IPS DF 19.7 (cell line): ENCODE measurements at places on chromosomes 1 and 21.
A peak's percentile ranks its signal among the peaks of the same experiment; 100 is the strongest.

DNA sequence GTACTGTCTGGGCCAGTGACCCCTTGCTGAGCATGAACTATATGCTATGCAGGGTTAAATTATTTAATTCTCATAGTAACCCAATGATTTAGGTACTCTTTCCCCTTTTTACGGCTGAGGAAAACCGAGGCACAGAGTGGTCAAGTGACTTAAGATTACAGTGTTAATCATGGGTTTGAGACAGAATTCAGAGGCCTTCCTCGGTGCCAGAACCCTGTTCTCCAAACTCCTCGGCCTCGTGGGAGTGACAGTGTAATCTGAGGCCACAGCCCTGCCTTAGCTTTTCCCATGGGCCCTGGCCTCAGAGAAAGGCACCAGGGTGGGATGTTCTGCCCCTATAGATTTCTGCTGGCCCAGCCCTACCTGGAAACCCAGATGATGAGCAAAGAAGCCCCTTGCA, 86.4 kb upstream of the ZNF648 start:
- no peak for DNase-seq

- DNase-seq: no peak
Measured at GRCh38 chr1:117045644-117046043, 14.5 kb upstream of the TTF2 start.

DNA sequence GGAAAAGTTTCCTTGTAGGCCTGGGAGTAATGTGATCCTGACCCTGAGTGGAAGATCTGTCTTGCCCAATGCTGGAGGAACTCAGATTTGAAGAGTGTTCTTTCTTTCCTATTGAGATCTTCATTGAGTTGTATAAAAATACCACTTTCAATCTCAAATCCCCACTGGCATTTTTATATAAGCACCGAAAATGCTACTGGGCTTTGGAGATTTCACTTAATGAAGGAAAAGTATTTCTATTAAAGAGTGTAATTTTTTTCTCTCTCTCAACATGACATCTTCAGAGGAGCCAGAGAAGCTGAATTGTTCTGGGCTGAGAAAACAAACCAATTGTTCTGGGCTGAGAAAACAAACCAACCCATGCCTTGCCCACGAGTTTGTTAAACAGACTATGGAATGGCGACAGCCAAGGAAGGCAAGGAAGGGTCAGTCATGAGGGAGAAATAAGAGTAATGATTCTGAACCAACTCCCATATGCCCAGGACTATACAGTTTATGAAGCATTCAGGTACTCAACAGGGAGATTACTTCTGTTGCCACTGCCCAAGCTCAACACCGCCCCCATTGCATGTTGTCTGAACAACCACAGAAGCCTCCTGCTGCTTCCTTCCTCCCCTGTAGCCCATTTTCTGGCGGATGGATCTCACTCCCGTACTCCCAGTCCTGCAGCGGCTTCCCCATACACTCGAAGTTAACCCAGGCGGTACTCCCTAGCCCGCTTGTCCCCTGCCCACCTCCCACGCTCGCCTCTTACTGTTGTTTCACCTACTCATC, 103.2 kb downstream of the BEND5 start:
- DNase-seq: peak; percentile 54

DNA sequence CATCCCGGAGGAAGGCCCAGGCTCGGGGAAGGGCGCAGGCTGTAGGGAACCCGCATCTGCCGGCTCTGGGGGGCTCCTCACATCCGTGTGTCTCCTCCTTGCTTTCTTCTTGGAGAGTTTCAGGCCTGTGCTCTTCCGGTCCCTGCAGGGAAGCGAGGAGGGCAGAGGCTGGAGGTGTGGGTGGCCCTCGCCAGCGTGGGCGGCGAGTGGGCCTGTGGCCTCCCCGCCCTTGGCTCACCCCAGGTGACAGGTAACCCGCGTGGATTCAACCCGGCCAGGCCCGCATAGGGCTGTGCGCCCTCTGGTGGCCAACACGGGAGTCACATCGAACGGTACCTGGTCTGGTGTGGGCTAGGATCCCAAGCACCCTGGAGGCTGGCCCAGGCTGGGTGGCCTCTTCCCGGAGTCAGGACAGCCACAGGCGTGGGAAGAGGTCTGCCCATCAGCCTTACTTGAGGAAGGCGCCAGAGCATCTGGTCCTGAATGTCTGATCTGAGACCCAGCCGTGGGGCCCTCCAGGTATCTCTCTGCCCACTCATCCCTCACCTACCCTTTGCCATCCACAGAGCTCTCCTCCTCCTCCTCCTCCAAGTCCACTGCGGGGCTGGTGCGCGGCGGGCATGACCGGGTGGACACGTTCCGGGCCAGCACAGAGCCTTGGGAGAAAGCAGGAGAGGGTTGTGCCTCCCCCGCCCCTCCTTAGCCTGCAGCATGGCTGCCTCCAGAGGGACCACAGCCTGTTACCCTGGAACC, 9.6 kb upstream of the TNFRSF25 start:
- DNase-seq: no peak

DNA sequence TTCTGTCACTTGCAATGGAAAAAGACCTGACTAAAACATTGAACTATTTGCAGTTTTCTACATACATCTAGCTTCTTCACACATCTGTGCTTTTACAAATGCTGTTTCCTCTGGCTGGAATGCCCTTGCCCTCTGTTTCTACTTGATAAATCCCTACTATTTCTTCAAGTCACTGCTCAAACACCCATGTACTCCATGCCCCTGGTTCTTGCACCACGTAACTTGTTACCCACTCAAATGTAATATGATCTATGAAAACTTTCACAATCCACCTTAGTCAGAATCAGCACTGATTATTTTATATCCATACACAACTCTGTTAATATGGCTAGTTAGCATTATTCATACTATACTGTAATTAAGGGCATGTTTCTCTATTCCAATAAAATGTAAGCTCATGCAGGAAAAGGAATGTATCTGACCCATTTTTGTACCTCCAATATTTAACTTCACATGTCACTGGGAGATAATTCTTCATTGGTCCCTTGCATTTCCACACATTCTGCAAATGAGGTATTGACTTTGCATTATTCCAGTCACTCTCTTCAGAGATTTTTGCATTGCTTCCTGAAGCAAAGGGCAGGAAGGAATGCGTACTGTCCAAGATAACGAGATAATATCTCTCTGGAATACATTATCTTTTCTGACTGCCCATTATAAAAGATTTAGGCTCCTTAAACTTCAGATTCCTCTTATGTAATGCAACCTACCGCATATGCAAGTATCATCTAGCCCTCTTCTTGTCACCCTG, 158.3 kb downstream of the COL24A1 start:
- DNase-seq: no peak

DNA sequence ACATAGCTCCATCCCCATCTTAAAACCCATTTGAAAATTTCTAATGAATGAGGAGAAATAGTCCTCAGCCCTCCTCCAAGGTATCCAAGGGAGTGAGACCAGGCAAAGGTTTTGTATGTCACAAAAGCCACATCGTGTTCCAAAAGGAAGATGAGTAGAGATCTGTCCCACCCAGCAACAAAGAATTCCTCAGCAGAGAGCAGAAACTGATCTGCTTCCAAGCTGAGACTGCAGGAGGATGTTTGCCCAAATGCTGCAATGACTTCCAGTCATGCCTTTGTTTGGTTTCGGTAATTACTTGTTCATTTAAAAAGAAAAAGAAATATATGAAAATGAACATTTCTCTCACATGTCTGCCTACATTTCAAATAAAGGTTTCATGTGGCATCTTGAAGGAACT, 186.9 kb downstream of the SETD4 start:
- DNase-seq: no peak

- no peak for DNase-seq
Measured at GRCh38 chr21:14550135-14550534, 4.0 kb upstream of the SAMSN1 start.

- no peak for DNase-seq
Measured at GRCh38 chr1:48051466-48052126, 54.4 kb upstream of the TRABD2B start.

DNA sequence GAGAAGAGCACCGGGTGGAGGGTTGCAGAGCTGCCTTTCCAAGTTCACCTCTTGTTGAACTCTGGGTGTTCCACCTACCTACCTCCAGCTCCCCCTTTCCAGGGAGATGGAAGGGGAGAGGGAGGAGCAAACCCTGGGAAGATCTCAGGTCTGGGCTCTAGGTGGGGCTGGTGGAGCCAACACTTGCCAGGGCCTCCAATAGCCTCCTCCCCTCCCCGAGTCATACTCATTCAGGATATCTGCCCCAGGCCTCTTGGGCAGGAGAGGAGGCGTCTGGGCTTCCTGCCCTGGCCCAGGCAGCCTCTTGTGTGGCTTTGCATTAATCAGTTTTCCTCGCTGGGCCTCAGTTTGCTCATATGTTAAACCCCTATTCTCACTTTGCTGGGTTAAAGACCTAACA, 13.4 kb downstream of the RAP1GAP start:
- peak; percentile 59 for DNase-seq

DNA sequence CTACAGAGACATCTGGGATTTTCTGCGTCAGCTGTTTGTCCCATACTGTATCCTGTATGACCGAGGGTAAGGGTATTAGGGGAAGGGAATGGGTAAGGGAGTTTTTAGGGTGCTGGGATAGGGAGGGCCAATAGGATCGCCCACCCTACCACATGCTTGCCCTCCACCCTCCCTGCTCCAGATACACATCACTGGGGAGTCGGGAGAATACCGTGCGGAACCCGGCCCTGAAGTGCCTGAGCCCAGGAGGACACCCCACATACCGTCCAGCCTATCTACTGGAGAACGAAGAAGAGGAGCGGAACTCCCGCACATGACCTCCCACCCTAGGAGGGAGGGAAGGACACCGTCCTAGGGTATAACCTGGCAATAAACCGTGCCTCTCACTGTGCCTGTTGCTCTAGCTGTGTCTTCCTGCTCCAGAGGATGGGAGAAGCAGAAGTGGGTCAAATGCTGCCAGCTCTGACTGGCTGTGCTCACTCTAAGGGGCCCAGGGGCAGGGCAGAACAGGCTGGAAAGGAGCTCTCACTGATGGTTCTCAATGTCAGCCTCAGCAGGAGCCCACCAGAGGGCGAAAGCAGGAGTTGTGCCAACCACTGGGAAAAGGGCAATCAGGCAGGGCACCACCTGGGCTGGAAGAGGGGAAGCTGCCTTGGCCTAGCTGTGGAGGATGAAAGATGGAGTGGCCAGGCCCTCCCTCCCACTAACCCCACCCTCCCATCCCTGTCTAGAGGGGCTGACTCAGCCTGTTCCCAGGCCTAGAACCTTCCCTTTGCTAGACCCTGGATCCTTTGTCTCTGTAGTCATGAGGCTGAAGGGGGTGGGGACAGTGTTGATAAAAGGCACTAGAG, 440 bp upstream of the LENEP start:
- DNase-seq: no peak

DNA sequence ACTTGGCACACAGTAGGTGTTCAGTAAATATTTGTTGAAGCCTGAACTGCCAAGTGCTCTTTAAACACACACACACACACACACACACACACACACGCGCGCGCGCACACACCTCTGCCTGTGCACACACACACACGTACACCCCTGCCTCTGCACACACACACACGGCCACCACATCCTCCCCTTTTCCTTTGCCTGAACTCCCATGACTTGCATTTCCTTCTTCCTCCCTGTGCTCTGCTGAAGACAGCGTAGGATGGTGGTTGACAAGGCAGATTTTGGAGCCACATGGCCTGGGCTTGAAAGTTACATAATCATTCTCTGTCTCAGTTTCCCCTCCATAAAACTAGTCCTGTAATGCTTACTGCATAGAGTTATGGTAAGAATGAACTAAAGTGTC, 712.3 kb downstream of the PTPRU start:
- no peak for DNase-seq
